ENCODE measurements at places on chromosomes 2 and 18.

DNA sequence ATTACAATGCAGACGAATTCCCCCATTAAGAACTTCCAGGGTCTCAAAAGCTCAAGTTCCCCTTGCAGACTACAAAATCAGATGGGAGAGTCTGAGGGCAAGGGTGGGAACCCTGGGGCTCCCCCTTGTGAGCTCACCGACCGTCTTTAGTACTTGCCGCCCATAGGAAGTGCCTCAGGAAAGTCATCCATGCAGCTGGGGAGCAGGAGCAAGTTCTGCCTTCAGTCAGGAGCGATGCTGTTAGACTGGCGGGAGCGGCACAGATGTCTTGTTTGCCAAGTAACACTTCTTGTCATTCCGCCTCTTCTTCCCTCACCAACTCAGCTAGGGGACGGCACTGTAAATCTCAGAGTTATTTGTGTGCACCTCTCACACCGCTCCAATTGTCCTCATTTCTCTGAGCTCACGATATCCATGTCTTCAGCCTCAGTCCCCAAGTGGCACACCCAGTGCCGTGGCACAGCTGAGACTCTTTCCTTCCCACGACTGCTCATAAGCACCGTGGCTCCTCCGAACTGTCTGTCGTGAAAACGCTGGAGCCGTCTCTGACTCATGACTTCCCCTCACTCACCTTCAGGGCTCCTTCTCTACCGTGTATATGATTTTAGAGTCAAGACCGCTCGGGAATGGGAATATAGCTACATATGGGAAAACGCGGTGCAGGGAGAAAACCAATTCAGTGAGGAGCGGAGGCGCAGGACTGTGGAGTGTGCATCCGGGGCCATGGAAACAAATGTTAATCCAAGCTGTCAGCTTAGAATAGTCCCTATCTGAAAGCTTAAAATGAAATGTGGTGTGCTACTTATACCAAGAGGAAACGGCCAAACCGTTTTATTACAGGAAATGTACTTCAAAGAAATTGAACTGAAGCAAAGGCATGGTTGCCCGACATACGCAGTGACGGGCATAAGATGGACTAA lies 34.0 kb downstream of the UXS1 start:
- peak; percentile 32 for DNase-seq

DNA sequence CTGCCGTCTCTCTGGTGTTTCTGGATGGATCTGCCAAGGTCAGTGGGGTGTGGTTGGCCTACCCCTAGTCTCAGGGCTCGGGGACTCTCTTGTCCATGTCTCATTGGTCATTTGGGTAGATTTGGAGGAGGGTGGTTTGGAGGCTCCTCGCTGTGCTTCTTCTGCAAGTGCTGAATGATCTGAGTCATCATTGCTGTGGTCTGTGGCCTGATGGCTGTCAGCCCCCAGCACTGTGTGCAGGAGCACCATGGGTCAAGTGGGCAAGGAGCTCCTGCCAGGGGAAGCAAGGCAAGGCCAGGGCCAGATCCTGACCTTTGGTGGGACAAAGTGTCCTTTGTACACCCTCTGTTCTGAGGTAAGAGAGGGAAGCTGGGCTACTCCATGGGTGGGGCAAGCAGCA lies 221.8 kb downstream of the FHOD3 start:
- DNase-seq = no peak

DNA sequence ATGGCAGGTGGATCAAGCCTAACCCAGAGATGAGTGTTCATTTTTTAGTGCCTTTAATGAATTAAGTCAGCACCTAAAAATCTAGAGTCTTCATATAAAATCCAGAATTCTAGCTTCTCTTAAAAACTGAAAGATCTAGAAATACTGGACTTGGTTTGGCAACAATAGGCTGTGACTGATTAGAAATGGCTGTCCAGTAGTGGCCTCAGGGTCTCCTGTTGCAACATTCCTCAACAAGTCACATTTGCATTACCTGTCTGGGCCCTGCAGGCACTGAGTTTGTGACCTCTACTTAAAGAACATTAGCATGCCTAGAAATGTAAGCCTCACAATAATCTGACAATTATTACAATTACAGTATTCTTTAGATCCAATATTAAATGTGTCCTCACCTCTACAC lies 33.1 kb downstream of the MBD2 start:
- DNase-seq = no peak

DNA sequence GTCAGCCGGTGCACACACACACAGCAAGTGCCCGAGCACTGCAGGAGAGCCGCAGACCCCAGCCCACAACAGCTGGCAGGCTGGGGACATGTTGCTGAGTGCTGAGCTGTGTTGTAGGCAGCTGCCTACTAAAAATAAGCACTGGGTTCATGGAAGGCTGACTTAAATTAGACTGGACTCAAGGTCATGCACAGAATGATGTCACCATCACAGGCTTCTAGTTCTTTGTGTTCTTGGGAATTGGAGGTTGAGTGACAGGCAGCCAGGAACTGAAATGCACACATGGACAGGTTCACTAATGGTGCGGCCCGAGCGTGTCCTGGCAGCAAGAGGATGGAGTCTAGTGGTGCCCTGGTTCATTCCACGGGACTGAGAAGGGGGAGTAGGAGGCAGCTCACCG lies 71.3 kb downstream of the VWA3B start:
- DNase-seq = no peak

DNA sequence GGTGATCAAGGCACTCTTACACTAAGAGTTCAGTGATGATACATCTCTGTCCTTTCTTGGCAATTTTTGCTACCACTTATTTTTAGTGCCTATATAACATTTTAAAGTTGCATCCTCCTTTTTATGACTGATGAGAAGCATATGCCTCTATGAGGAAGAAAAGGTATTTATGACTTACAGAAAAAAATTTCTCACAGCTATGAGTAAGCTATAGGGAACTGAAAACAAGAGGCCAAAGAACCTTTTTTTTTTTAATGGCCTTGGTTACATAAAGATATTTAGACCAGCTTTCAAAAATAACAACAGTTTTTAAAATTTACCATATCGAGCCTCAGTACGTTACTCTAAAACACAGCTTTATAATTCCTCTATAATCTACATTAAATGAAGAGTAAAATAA lies 21.3 kb downstream of the MBD5 start:
- no peak for DNase-seq

DNA sequence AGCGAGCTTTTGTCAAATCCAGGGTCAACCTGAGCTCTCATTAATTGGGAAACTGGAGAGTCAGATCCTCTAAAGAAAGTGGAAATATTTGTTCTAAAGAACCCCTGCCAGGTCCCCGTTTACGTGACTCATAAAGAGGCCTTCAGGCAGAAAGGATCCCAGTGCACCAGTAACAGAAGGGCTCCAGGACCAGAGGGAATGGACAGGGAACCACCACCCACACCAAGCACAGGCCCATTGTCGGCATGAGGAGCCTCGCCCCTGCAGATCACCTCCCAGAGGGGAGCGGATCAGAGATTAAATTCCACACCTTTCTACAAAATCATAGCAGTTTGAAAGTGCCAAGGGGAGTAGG lies 16.4 kb upstream of the C1QL2 start:
- DNase-seq = no peak

Measured in stimulated activated CD8-positive, alpha-beta memory T cell treated with anti-CD3 and anti-CD28 coated beads, Interleukin-15, amount 100 ng/mL, for 1 hour (primary cell).